Caco-2 (cell line): ENCODE measurements at places on chromosomes 16 and 17.

DNA sequence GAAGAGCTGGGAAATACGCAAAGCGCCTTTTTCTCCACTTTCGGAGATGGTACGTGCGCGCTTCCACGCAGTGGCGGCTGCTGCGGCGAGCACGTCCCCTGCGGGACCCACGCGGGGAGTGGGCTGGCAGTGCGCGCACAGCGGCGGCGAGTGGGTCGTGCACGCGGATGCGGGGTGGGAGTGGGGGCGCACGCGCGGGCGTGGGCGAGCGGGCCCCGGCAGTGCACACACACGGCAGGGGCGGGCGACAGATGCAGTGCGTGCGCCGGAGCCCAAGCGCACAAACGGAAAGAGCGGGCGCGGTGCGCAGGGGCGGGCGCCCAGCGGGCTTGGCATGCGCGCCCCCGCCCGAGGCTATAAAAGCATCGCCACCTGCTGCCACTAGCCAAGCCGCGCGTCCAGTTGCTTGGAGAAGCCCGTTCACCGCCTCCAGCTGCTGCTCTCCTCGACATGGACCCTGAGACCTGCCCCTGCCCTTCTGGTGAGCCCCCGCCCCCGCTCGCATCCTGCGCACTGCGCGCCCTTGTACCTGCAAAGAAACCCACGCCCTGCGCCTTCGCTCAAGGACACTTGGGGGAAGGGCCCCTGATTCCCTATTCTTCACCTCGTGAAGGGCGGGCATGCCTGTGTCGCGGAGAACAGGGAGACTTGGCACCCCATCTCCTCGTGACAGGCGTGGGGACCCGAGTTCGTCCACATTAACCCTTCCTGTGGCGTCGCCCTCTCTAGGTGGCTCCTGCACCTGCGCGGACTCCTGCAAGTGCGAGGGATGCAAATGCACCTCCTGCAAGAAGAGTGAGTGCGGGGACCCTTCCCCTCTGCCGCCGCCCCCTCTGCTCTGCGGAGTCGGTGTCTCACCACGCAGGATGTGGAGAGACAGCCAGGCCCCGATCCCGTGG lies at the start of gene MT3:
Gene MT3 (plus strand): TSS at position 388 of the 899 bp plus-strand sequence. CDS start 63 bp downstream, at position 451.
- H3K27ac ChIP-seq, result no peak within 1 kb of the TSS
- no peaks in the 10 kb centered on the region for H3K36me3 ChIP-seq
- no peak within 1 kb of the TSS for H3K4me3 ChIP-seq

- no peak overlapping the region for H3K4me3 ChIP-seq
- H3K27me3 ChIP-seq, result no peaks in the 10 kb centered on the region
- H3K36me3 ChIP-seq, result no peaks in the 10 kb centered on the region
- no peak overlapping the region for H3K27ac ChIP-seq
- no peaks in the 10 kb centered on the region; the same call in 1 of the 2 replicates for H3K4me1 ChIP-seq
Observed at GRCh38 chr16:78321620-78322360, 222.3 kb downstream of the WWOX start.

GRCh38 chr16:23670137-23670776 lies 8.4 kb upstream of the PLK1 start:
- H3K4me1 ChIP-seq, result no peaks in the 10 kb centered on the region
- H3K27me3 ChIP-seq, result no peaks in the 10 kb centered on the region
- DNase-seq, result no peak
- no peak overlapping the region for H3K27ac ChIP-seq
- no peak overlapping the region for H3K4me3 ChIP-seq

DNA sequence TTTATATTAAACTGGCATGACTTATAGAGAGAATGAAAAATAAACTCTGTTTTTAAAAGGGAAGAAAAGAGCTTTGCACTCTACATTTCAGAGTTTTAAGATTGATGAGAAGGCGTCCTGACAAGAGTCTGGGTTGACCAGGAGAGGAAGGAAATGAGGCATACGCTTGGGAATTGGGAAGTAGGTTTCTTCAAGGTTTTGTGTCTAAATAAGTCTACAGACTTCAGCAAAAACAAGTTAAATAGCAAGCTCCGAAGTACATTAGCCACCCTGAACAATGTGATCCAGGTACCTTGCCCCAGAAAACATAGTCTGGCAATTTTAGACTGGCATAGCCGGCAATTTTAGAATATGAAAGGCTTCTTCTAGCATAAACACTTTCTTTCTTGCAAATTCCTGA lies 28.5 kb upstream of the CCDC182 start:
- H3K27me3 ChIP-seq, result no peaks in the 10 kb centered on the region; the same call in 1 of the 2 replicates
- no peaks in the 10 kb centered on the region for H3K36me3 ChIP-seq
- no peak overlapping the region for H3K27ac ChIP-seq
- no peak for DNase-seq
- no peak overlapping the region for H3K4me3 ChIP-seq

DNA sequence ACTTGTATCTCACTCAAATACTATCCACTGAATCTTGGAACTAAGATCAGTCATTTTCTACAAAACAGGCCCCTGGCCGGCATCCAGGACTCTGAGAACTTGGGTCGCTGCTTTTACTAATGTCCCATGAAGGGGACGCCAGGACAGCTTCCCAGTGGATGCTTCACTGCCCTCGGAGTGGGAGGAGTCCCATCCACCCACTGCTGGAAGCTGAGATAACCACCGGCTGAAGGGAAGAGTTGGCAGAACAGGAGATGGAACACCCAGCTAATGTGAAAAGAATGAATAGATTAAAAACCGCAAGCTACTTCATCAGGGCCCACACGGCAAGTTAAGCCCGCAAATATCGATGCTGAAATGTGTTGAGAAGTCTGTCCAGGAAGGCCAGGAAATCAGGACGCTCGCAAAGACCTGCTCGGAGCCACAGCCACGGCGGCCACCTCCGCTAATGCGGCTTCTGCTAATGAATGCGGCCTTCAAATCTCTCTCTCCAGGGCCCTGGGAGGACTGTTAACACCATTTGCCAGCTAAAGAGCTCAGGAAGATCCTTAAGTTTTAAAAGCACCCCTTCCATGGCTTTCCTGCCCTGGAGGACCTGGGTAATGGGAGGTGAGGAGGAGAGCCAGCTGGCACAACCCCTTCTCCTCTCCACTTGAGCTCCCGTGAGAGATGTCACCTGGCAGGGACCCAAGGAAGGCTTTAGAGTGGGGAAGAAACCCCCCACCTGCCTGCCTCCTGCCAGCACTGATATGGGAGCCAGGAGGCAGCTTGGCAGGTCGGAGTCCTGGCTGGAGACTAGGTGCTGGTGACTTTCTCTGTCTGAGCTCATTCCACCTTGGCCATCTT lies 226.6 kb upstream of the RPL38 start:
- DNase-seq, result no peak
- H3K36me3 ChIP-seq, result no peaks in the 10 kb centered on the region
- no peak overlapping the region for H3K27ac ChIP-seq

DNA sequence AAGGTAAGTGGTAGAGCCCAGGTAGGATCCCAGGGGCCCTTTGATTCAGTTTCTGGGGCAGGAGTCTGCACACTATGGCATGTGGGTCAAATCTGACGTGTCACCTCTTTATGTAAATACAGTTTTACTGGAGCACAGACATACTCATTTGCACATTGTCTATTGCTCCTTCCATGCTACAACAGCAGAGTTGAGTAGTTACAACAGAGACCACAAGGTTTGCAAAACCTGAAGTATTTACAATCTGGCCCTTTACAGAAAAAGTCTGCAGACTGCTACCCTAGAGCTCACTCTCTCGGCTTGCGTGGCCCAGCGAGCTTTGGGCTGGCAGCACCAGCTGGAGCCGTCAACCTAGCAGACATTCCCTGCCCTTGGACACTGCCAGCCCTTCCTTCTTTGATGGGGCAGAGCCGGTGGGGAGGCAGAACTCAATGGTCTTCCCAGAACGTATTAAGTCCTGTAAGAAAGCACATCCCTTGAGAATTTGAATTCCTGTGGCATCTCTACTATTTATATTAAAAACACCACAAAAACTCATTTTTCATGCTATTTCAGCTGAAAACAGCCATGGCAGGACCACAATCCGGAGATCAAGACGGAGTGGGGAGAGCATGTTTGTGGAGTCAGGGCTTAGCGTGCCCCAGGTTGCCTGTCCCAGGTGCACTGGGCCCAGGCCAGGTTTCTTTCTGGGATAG lies 133.1 kb upstream of the NUDT7 start:
- no peak overlapping the region for H3K27ac ChIP-seq
- no peaks in the 10 kb centered on the region for H3K4me1 ChIP-seq
- no peaks in the 10 kb centered on the region for H3K27me3 ChIP-seq
- DNase-seq, result no peak

GRCh38 chr17:48472411-48473281 lies 42.6 kb upstream of the SKAP1 start:
- H3K4me3 ChIP-seq, result no peak overlapping the region
- peaks cover 17% of the 10 kb centered on the region for H3K4me1 ChIP-seq
- H3K27me3 ChIP-seq, result no peaks in the 10 kb centered on the region
- H3K27ac ChIP-seq, result no peak overlapping the region

DNA sequence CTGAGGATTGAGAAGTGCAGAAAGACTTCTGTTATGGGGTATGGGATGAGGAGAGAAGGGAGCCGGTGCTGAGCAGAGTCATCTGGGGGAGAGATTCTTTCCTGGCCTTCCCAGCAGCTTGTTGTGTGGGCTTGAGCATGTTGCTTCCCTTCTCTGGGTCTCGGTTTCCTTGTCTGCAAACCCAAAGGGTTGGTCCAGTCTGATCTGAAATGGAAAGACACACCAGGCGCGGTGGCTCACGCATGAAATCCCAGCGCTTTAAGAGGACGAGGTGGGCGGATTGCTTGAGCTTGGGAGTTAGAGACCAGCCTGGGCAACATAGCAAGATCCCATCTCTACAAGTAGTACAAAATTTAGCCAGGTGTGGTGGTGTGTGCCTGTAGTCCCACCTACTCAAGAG lies 6.0 kb downstream of the SOCS3 start:
- peak overlapping the region; percentile 85 for H3K27ac ChIP-seq
- peaks cover 52% of the 10 kb centered on the region for H3K4me1 ChIP-seq
- no peaks in the 10 kb centered on the region; the same call in 1 of the 2 replicates for H3K36me3 ChIP-seq
- H3K4me3 ChIP-seq, result no peak overlapping the region; the same call in 1 of the 2 replicates
- DNase-seq, result no peak

GRCh38 chr17:79027925-79028491 lies 4.0 kb downstream of the C1QTNF1 start:
- peak overlapping the region; percentile 98 for H3K27ac ChIP-seq
- no peaks in the 10 kb centered on the region for H3K27me3 ChIP-seq
- H3K4me3 ChIP-seq, result no peak overlapping the region
- H3K4me1 ChIP-seq, result peaks cover 41% of the 10 kb centered on the region
- H3K36me3 ChIP-seq, result no peaks in the 10 kb centered on the region

DNA sequence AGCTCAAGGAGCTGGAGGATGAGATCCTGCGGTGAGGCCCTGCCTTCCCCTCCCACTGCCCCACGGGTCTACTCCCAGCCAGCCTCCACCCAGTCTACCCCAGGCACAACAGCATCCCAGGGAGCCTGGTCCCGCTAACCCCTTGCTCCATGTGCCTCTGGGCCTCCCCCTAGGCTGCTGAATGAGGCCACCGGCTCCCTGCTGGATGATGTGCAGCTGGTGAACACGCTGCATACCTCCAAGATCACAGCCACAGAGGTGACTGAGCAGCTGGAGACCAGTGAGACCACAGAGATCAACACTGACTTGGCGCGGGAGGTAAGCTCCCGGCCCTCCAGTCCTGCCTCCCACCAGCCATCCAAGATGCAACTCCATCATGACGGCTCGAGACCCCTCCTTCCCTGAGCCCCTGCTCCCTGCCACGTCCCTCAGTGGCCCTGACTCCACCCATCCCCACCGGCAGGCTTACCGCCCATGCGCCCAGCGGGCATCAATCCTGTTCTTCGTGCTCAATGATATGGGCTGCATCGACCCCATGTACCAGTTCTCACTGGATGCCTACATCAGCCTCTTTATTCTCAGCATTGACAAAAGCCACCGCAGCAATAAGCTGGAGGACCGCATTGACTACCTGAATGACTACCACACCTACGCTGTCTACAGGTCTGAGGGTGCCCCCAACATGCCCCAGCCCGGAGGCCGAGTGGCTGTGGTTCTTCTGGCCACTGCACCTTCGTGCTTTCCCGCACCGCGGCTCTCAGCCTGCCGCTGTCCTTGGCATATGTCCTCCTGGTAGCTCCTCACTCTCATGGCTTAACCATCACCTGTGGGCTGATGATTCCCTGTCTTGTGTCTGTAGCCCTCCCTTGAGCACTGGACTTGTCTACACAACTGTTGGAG lies 15.0 kb upstream of the KDM6B start:
- H3K36me3 ChIP-seq, result no peaks in the 10 kb centered on the region
- peaks cover 15% of the 10 kb centered on the region for H3K4me1 ChIP-seq
- H3K27me3 ChIP-seq, result no peaks in the 10 kb centered on the region
- no peak overlapping the region for H3K4me3 ChIP-seq
- H3K27ac ChIP-seq, result peak overlapping the region; percentile 29
- DNase-seq, result no peak
